ENCODE measurements at places on chromosomes 5 and 9.

- no peak for DNase-seq
These were observed 243.5 kb downstream of the GADD45G start for GRCh38 chr9:89848060-89849040.

- no peak for DNase-seq
These were observed 84.5 kb downstream of the FGF1 start for GRCh38 chr5:142601432-142601831.

DNA sequence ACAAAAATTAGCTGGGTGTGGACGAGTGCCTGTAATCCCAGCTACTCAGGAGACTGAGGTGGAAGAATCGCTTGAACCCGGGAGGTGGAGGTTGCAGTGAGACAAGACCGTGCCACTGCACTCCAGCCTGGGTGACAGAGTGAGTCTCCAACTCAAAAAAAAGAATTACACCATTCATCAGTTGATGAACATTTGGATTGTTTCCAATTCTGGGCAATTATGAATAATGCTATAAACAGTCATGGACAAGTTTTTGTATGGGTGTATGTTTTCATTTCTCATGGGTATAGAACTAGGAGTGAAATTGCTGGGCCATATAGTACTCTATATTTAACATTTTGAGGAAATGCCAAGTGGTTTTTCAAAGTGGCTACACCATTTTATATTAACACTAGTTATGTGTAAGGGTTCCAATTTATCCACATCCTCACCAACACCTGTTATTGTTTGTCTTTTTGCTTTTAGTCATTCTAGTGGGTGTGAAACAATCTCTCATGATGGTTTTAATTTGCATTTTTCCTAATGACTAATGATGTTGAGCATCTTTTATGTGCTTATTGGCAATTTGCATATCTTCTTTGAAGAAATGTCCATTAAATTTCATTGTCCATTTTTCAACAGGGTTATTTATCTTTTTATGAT lies 9.0 kb upstream of the CCDC125 start:
- no peak for DNase-seq

DNA sequence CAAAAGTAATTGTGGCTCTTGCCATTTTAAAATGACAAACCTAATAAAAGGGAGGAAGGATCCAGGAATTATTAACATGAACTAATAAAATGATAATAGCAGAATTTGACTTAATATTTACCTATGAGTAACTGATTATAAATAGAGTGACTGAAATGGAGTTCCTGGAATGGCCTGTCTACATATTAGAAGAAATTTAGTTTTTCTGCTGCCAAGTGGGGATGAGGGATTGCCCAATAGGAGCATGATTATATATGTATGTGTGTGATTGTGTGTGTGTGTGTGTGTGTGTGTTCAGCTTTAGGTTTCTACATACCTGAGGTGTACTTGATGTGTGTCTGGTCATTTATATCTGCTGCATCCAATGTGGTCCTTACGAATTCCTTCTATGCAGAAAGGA lies 36.6 kb upstream of the ITGA1 start:
- no peak for DNase-seq

DNA sequence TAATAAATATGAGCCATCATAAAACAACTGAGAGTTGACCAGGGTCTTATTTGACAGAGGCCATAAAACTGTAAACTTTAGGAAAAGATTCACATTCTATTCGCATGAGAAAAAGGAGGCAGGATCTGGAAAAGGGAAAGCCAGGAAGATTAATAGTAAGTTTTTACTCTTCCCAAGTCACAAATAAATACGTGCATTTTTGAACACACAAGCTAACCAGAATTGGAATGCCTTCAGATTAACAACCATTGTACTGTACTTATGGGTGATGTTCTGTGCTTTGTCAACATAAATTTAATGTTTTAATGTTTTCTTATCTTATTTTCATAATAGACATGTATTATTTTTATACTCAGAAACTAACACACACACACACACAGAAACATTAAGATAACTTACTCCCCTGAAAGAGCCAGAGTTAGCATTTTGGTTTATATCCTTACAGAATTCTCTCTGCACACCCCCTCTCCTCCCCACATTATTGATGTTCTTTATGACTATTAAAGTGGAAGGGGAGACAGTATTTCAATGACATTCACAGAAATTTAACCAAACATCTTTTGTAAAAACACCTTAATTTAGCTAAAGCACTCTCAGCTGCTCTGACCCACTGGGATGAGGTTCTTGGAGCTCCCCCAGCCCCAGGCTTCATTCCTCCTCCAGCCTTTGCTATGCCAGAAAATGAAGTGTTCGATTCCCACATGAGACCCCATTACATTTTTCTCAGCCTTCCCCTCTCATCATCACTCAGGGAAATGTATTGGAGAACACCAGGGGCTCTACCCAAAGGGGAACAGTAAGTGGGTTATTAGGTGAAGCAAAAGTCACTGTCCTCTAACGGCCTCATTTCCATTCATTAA lies 155.5 kb downstream of the ESM1 start:
- no peak for DNase-seq

DNA sequence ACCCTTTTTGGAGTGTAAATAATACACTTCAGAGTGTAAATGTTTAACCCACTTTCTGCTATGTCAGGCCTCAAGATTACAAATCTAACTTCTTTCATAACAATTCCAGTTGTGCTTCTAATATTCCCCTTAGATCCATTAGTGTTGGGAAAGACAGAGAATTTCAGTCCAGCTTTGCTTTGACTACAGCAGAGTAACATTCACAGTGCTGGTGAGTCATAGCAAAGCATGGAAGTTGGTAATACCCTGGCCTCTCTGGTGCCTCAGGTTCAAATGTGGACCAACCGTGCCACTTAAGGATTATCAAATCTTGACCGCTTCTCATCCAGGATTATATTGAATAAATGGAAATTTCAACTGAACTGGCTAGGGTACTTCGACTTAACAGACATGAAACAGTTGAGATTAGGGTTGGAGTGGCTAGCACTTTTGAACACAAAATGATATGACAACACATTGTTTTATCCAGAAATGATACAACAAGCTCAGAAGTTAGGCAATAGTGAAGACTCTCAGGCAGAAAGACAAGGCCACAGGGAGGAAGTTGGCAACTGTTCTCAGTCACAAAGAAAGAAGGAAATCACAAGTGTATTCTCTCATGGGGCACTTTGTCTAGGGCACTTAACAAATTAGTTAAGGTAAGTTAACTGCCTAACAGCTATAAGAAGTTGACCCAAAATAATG lies 24.4 kb upstream of the RASA1 start:
- peak; percentile 92 for DNase-seq

GRCh38 chr9:89001917-89002540 lies 10.8 kb downstream of the S1PR3 start:
- DNase-seq: no peak

DNA sequence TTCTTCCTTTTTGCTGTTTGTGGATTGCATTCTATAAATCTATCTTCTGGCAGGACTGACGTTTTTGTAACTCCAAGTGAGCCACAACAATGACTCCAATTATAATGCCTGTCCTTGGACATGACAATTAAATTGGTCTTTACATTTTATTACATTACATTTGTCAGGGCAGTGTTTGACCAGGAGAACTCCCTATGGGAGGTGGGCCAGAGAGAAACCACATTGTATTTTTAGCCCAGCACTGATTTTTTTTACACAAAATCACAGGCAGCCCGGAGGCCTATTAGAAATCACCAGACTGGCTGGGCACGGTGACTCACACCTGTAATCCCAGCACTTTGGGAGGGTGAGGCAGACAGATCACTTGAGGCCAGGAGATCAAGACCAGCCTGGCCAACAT lies 99.1 kb upstream of the SMC5 start:
- no peak for DNase-seq

DNA sequence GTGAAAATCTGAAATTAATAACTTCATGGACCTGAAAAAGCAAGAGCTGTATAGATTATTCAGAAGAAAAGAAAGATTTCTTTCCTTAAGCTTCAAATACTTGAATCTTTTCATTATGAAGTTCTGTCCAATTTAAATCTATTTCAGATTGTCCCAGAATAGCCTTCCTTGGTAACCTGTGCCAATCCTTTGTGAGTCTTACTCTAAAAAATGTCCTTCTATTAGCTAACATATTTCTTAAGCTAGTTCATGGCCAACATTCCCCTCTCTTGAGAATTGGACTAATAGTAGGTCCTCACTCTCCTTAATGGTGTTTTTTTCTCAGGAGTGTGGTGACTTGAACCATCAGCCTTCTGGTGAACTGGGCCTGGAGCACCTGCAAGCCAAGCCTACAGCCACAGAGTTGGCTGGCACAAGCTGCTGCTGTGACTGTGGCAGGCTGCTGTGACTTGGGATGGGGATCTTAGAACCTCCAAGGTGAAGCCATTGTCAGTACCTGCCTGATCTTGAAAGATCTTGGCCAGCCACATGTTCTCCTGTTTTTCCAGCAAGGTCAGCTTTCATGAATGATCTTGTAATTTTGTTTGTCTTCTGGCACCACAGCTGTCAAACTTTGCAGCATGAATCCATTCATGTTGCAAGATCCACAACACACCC lies 262.6 kb upstream of the MAP3K1 start:
- no peak for DNase-seq

- DNase-seq: no peak
These were observed 197.0 kb downstream of the AOPEP start for GRCh38 chr9:94923326-94924089.

- no peak for DNase-seq
These were observed 86.9 kb upstream of the TMEM161B start for GRCh38 chr5:88355490-88356050.

DNA sequence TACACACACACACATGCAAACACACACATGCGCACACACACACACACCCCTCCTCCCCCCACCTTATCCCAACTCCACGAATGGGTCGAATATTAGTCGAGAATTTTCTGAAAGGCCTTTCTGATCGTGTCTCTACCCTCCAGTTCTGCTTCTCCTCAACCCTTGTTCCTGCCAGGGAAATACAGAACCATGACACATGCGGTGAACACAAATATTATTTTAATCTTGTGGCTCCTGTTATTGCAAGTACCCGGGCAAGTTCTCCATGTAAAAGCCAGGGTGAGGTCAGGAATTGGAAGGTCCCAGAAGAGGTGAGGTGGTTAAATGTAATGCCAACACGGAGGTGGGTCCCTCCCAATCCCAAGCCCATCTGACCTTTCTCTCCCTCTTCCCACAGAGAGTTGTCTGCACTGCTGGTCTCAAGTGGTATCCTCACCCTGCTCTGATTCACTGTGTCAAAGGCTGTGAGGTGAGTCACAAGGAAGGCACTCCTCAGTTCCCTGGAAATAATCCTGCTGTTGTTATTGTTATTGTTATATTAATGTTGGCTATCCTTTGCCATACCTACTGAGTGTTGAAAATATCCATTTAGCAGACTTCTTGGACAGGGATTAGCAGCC lies 223.7 kb downstream of the PAPPA start:
- DNase-seq: no peak

- peak; percentile 72 for DNase-seq
These were observed at the start of gene GPR150 for GRCh38 chr5:95620030-95620869. Gene GPR150 (plus strand): TSS chr5:95620087. CDS start chr5:95620276, 189 bp downstream.

DNA sequence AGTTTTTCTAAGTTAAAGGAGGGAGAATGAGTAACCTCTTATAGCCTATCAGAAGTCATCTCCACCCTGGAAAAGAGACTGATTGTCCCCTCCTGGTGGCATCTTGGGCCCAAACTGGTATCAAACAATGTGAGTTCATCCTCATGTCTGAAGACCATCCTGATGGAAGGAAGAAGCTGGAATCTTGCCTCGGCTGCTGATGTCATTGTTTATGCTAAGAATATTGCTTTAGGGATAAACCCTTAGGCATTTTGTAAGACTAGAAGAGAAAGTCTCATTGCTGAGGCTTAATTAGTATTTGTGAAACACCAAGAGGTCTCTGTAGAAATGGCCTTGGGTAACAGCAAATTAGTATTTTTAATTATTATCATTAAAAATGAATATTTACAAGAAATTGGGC lies 65.7 kb upstream of the KCNN2 start:
- DNase-seq: no peak

DNA sequence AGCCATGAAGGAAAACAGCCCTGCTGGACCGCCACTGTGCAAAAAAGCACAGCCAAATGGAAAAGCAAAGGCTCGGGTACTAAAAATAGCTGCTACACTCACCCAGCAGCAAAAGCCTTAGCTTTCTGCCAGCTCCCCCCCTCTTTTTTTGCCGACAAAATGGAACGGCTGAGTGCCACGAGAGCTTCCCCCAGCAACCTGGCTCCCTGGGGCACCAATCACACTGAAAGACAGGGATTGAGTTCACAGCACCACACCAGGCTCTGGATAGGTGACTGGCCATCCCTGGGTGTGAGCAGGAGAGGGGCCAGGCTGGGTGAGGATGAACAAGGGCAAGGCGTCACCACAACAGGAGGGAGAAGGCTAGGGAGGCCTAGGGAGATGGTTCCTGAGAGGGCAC lies 66.7 kb downstream of the SIL1 start:
- no peak for DNase-seq

DNA sequence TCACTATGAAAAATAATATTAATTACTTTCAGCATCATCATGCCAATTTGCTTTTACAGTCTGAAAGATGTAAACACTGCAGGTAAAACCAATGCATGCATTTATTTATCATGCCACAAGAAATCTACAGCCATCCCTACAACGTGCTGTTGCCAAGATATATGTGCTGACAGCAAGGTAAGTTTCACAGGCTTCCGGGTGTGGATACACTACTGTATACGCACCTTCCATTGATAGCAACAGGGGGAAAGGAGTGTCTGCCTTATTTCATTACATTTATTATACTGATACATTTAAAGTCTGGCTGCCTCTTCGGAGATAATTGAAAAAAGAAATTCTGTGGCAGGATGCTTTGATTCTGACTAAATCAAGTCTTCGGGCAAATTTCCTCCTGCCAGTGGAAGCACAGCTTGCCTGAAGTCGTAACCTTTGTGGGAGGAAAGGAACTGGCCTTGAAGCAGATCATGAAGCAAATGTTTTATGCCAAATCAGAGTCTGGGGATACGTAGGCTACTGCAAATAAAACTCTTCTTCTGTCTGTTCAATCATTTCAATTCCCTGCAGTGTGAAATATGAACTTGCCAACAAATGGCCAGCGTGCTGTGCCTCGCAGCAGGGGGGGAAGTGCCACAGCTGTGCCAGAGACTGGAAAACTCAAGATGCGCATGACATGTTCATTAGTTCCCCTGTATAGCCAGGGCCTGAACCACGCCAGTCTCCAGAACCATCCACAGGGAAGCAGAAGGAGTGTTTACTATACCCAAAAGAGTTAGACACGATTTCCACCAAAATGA lies 268.1 kb downstream of the EFNA5 start:
- DNase-seq: no peak
